ENCODE measurements at places on chromosomes 16 and 17.

DNA sequence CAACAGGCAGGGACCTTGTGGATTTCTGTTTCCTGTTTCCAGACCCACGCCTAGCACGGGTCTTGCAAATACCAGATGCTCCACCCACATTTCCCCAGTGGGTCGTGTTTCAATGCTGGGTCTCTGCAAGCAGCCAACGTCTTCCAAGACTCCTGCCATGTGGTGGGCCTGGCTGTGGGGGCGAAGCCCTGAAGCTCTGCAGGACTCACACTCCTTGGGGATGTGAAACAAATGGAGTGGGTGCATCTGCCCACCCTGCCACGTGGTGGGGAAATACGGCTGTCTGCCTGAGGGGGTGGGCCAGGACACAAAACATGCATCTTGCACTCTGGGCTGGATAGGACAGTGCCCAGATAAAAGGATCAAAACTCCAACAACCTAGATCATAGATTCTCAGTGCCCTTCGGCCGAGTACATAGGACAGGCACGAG is 32.6 kb downstream of the FA2H start:
- DNase-seq, result no peak

- no peak for DNase-seq
Measured at GRCh38 chr17:4934173-4934979, 2.3 kb downstream of the GP1BA start.

- DNase-seq, result no peak
Measured at GRCh38 chr17:43826206-43826605, 6.7 kb downstream of the MPP3 start.

- no peak for DNase-seq
Measured at GRCh38 chr16:57749101-57749692, 13.6 kb downstream of the KATNB1 start.

- DNase-seq, result no peak
Measured at GRCh38 chr17:19573075-19573474, 39.4 kb downstream of the SLC47A1 start.

GRCh38 chr16:70444249-70445063 is 5.6 kb upstream of the ST3GAL2 start:
- DNase-seq, result no peak

DNA sequence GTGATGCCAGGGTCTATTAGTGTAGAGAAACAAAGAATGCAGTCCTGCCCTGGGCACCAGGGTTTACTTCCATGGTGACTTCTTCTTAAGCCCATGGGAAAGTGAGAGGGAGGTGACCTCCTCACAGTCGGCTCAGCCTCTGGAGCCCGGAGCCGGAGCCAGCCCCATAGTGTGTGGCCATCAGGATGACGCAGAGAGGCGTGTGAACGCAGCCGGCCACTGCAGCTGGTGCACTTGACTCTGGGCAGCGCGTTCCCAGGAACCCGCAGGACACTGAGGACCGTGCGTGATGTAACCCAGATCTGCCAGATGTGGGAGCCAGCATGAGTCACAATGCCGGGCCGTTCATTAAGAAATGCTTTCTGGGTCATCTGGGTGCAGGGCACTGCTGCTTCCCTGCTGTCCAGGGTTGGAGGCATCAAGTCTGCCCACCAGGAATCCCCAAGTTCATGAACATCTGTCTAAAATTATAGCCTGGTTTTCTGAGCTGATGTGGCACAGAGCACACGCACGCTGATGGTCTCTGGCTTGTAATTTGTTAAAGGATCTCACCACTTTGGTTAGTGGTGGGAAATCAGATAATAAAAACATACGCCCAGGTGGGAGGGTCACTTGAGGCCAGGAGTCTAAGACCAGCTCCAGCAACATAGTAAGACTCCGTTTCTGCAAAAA is 114.1 kb downstream of the PITPNC1 start:
- no peak for DNase-seq

DNA sequence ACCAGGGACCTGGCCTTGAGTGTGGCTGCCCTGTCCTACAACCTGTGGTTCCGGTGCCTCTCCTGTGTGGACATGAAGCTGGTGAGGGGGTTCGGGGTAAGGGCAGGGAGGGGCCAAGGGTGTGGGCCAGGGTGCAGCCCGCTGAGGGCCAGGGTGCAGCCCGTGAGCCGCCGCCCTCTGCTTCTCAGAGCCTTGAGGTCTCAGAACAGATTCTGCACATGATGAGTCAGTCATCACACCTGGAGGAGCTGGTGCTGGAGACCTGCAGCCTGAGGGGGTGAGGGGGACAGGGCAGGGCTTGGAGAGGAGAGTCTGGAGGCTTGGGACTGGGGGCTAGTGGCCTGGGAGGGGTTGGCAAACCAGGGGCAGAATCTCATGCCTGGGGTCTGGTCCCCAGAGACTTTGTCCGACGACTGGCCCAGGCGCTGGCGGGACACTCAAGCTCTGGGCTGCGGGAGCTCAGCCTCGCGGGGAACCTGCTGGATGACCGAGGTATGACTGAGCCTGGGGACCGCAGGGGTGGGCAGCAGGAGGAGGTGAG is 2.2 kb downstream of the CARMIL2 start:
- DNase-seq, result no peak

- DNase-seq, result no peak
Measured at GRCh38 chr17:17303847-17304490, 796 bp downstream of the NT5M start.

- DNase-seq, result no peak
Measured at GRCh38 chr17:11807606-11808005, 189.7 kb downstream of the ZNF18 start.

DNA sequence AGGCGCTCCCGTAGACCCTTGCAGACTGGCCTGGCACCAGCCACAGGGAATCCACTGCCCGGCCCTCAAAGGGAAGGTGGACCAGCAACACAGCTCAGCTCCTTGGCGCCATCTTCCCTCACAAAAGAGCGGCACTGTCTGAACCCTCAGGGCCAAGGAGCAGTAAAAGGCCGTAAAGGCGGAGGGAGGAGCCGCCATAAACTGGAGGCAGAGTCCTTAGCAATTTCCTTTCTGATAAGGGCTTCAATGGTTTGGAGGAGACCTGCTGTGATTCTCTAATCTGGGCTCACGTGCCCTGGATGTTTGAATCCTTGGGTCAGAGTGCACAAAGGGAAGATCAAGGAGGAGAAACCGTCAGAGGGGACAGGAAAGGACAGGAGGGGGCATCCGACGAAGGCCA is 15.5 kb upstream of the AXIN2 start:
- DNase-seq, result no peak

DNA sequence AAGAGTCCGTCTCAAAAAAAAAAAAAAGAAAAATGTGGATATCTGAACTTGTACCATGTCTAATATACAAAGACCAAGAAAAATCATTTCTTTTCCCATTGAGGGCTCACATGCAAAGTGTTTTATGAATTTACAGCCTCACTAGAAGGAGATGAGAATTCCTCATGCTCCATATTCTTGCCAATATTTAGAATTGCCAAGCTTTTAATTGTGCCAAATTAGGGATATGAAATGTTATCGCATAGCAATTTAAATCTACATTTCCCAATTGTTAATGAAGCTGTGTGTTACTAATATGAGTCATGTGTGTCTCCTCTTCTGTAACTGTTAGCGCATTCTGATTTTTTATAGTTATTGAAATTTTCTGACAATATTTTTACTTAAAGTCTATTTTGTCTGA is 63.0 kb upstream of the CRYM start:
- no peak for DNase-seq

GRCh38 chr17:75271233-75271954 is 363 bp upstream of the MIF4GD start:
- DNase-seq, result peak; percentile 88

- no peak for DNase-seq
Measured at GRCh38 chr16:4945560-4946502, 8.9 kb upstream of the PPL start.

DNA sequence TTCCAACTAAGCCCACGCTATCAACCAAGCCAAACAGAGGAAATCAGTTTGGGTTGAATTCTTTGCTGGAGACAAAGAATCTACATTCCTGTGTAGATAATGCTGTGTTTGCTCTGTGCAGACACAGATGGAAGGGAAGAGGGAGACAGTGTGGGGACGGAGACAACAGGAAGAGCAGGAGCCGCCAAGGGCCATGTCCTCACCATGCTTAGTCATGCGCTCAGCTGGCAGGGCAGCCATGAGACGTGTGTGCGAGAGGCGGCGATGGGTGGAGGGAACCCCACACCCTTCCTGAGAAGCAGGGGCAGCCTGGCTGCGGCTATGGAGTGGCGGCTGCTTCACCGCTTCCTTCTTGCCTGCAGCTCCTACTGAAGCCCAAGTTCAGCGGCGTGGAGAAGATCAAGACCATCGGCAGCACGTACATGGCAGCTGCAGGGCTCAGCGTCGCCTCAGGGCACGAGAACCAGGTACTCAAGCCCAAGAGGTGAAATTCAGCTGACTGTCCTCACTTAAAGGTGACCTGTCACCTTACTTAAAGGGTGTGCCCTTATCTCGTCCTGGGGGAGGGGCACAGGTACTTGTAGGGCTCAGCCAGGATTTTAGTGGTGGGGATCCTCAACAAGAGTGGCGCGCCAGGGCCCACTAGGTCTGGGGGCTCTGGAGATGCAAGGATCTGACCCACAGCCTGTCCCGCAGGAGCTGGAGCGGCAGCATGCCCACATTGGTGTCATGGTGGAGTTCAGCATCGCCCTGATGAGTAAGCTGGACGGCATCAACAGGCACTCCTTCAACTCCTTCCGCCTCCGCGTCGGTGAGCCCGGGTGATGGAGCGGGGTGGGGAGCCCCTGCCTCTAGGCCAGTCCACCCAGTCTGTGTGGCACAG is 47.5 kb downstream of the ADCY7 start:
- DNase-seq, result peak; percentile 52

- DNase-seq, result no peak
Measured at GRCh38 chr17:58918884-58919283, 163.2 kb downstream of the PPM1E start.

DNA sequence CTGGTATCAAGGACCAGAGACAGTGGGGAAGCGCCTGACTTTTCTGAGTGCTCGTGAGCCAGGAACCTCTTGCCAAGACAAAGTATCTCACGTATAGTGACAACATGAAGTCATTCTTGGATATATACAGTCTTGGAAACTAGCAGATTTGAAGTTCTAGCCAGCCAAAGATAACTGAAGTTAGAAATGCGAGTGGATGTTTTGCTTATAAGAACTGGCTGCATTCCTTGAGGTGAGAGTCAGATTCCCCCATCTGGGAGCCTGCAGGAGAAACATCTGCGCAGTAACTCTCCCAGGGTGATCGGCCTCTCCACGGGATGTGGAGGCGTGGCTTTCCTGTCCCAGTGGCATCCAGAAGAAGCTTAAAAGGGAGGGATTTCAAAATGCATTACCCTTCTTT is 89.8 kb downstream of the SHISA6 start:
- no peak for DNase-seq

GRCh38 chr16:11175787-11176341 is 80.1 kb downstream of the SOCS1 start:
- DNase-seq, result no peak

DNA sequence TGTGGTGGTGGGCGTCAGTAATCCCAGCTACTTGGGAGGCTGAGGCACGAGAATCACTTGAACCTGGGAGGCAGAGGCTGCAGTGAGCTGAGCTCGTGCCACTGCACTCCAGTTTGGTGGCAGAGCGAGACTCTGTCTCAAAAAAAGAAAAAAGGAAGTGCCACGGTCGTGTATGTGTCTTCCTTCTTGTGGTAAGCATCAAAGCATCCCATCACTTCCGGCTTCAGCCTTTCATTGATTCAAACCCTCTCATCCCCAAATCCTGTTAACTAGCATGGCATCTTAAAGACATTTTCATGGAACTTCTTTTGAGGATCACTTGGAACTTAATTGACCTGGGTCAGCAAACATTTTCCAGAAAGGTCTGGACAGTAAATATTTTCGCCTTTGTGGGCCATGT is 126.2 kb downstream of the CPPED1 start:
- no peak for DNase-seq

- DNase-seq, result no peak
Measured at GRCh38 chr16:9099131-9099625, 7.7 kb downstream of the HAPSTR1 start.

DNA sequence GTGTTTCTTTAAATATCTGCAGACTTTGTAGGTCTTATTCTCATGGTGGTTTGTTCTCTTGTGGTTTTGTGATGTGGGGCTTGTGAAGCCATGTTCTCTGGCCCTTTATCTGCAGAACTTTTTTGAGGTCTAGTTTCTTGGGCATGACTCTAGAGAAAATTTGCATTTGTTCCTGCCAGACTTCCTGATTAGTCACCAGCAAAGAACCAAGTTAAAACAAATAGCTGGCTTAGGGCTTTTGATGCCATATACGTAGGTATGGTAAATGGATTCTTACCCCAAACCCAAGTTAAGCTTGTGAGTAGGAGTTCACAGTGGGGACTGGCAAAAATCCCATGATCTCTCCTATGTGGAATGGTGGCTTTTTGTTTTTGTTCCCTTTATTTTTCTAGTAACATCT is 68.7 kb upstream of the IRX3 start:
- no peak for DNase-seq

DNA sequence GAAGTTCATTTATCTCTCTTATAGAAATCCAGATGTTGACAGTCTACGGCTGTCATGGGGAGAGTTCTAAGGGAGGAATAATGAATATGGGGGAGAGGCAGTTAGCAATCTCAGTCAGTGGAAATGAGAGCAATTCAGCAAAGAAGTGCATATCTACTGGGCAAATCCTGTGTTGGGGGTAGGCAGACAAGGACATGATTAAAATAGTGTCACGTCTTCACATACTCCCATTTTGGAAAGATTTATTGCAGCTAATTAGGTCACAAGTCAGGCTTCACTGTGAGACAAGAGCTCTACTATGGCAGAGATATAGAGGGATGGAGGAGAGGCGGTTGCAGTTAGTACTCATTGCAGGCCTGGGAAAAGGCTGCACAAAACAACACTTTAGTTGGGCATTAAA is 29.8 kb downstream of the LRRC36 start:
- DNase-seq, result no peak

DNA sequence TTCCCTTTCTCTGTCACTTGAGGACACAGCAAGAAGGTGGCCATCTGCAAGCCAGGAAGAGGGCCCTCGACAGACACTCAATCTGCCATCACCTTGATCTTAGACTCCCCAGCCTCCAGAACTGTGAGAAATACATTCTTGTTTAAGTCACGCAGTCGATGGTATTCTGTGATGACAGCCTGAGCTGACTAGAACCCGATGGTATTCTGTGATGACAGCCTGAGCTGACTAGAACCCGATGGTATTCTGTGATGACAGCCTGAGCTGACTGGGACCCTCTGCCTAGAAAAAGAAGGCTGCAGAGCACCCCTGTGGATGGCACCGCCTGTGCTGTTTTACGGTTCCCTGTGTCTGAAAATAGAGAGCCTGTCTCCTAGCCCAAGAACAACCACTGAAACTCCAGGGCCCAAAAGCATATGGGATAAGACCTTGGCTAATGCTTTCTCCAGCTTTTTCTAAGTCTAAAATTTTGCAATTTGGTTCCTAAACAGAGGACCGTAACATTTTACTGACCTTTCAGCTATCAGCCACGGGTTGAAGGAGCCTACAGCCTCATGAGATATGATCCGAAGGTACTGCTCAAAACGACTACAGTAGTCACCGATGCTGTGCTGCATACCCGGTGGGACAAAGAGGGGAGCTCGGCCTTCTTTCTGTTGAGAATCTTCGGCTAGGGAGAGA is 33.1 kb upstream of the PITPNM3 start:
- no peak for DNase-seq

DNA sequence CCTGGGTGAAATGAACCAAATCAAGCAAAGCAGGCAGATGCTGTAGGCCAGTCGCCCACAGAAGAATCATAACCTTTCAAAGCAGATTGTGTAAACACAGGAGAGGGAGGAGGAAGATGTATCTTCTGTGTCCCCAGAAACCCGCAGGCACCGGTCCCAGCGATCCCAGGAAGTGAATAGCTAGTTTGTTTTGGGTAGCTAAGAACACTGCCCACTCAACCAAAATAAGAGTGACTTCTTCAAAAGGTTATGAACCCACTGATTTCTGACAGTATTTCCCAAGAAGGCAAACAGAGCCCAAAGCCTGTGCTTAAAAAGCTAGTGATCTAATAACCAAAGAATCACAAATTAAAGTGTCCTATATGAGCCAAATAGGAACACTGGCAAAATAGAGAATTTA is 67.8 kb downstream of the GRIN2A start:
- DNase-seq, result no peak
